Activated naive CD8-positive, alpha-beta T cell treated with anti-CD3 and anti-CD28 coated beads, Interleukin-2, amount 10 ng/mL, durations not matched to agents 7 days and 5 days (primary cell): ENCODE measurements at places on chromosomes 11 and 22. TPM values are rescaled to one million over a fixed set of nuclear protein-coding genes. Genes with fewer than 3 reads are reported as not detected.

- no peak overlapping the region for H3K27ac ChIP-seq
- peaks cover 17% of the 10 kb centered on the region for H3K4me1 ChIP-seq
- no peak overlapping the region for H3K4me3 ChIP-seq
- no peaks in the 10 kb centered on the region for H3K27me3 ChIP-seq
These were observed 105.2 kb downstream of the SPON1 start for GRCh38 chr11:14067686-14068085.

GRCh38 chr11:2704356-2704755 is 4.6 kb upstream of the KCNQ1OT1 start:
- no peak overlapping the region for H3K27ac ChIP-seq
- no peak overlapping the region for H3K4me3 ChIP-seq
- peaks cover 4% of the 10 kb centered on the region for H3K36me3 ChIP-seq
- peaks cover 5% of the 10 kb centered on the region for H3K4me1 ChIP-seq

- H3K27ac ChIP-seq = no peak overlapping the region
- H3K36me3 ChIP-seq = peaks cover 3% of the 10 kb centered on the region
- no peak for DNase-seq
- no peak overlapping the region for H3K4me3 ChIP-seq
- H3K27me3 ChIP-seq = peaks cover 25% of the 10 kb centered on the region
These were observed 6.6 kb upstream of the ASCL2 start for GRCh38 chr11:2277008-2277346.

GRCh38 chr11:80620867-80621266 is 1180.0 kb upstream of the TENM4 start:
- H3K36me3 ChIP-seq = no peaks in the 10 kb centered on the region
- no peaks in the 10 kb centered on the region for H3K4me1 ChIP-seq
- H3K27me3 ChIP-seq = no peaks in the 10 kb centered on the region
- no peak for DNase-seq

Gene SYTL2
- total RNA-seq = 39.3 TPM
